A673 (cell line): ENCODE measurements at places on chromosomes 7 and 10. TPM values are rescaled to one million over a fixed set of nuclear protein-coding genes. Genes with fewer than 3 reads are reported as not detected.

DNA sequence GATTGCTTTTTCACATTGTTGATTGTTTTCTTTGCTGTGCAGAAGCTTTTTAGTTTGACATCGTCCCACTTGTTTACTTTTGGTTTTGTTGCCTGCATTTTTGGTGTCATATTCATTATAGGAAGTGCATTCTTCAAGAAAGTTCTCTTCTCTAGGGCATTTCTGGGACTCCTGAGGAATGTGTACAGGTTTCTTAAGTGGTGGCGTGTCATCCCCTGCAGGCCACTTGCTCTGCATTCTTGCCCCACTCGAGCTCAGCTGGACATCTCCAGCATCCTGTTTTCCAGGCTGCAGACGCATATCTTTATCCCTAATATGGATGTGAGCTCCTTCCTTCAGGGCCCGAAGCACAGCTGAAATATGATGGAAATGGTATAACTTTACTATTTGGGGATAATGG is 255.6 kb upstream of the HABP2 start:
- no peak overlapping the region for H3K4me3 ChIP-seq
- H3K4me1 ChIP-seq: no peaks in the 10 kb centered on the region
- no peak overlapping the region for H3K27ac ChIP-seq
- no peaks in the 10 kb centered on the region for H3K36me3 ChIP-seq
- H3K27me3 ChIP-seq: no peaks in the 10 kb centered on the region

TRIM50 gene
- total RNA-seq: not detected in 2 replicates

HSPA14 gene
- total RNA-seq: 42.2 and 46.9 TPM in 2 replicates

GRCh38 chr7:30814700-30815387 is 43.6 kb downstream of the MINDY4 start:
- H3K4me1 ChIP-seq: no peaks in the 10 kb centered on the region
- no peaks in the 10 kb centered on the region for H3K27me3 ChIP-seq
- no peak for DNase-seq
- H3K36me3 ChIP-seq: no peaks in the 10 kb centered on the region
- H3K4me3 ChIP-seq: no peak overlapping the region

GRCh38 chr10:13382703-13383398 is 34.8 kb upstream of the SEPHS1 start:
- peaks cover 56% of the 10 kb centered on the region for H3K27me3 ChIP-seq
- no peak overlapping the region for H3K27ac ChIP-seq
- no peaks in the 10 kb centered on the region for H3K36me3 ChIP-seq

DNA sequence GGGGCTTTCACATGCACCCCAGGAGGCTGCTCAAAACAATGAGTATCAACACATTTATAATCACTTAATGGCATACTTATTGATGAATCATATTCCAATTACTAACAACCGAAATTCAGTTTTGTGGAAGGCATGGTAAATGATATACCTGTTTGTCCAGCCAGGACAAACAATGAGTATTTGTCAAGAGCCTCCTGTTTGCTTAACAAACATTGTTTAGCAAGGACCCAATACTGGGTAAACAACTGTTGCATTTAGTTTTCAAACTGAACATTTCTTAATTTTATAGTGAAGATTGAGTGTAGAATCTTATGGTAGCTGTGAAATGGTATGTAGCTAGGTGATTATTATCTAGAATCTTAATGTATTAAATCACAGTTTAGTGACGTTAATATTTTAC is 473.7 kb downstream of the ATRNL1 start:
- H3K27ac ChIP-seq: no peak overlapping the region
- no peak for DNase-seq
- no peak overlapping the region for H3K4me3 ChIP-seq

GRCh38 chr10:6612371-6612770 is 32.3 kb upstream of the PRKCQ start:
- peaks cover 90% of the 10 kb centered on the region for H3K27me3 ChIP-seq
- no peaks in the 10 kb centered on the region for H3K36me3 ChIP-seq
- no peaks in the 10 kb centered on the region for H3K4me1 ChIP-seq
- no peak overlapping the region for H3K27ac ChIP-seq
- H3K4me3 ChIP-seq: no peak overlapping the region

- no peak overlapping the region for H3K4me3 ChIP-seq
- H3K27ac ChIP-seq: no peak overlapping the region
- H3K36me3 ChIP-seq: no peaks in the 10 kb centered on the region
- no peak for DNase-seq
- peaks cover 18% of the 10 kb centered on the region for H3K4me1 ChIP-seq
- no peaks in the 10 kb centered on the region for H3K27me3 ChIP-seq
These were observed 4.9 kb downstream of the PKD2L1 start for GRCh38 chr10:100325158-100325557.
